ENCODE measurements at places on chromosomes 2 and 18. TPM values are rescaled to one million over a fixed set of nuclear protein-coding genes. Genes with fewer than 3 reads are reported as not detected.

Gene EIF5B
- total RNA-seq: 33.0 TPM

DNA sequence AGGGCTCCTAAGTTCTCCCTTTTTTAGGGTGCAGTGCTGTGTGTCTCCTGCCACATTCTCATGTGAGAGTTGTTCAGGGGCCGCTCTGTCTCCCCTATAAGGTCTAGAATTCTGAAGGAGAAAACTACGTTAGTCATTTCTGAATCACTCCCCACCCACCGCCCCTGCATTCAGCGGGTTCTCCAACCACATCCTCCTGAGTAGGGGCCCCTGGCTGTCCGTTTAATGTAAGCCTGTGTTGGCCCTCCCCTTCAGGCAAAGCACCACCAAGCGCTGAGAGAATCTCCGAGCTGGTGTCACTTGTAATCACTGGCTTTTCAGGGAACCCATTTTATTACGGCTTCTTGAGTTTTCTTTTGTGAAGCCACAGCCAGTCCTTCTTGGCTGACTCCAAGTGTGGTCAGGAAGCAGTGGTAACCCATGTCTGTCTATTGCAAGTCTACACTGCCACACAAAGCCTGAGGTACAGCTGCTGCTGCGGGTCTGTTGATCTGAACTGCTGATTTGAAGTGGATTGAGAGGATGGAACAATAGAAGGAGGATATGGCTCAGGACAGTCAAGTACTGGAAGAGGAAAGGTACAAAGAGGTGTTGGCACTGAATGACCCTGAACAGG is 16.9 kb downstream of the LCT start:
- no peak for DNase-seq

GRCh38 chr2:221075203-221075602 is 496.9 kb downstream of the EPHA4 start:
- DNase-seq: no peak

DNA sequence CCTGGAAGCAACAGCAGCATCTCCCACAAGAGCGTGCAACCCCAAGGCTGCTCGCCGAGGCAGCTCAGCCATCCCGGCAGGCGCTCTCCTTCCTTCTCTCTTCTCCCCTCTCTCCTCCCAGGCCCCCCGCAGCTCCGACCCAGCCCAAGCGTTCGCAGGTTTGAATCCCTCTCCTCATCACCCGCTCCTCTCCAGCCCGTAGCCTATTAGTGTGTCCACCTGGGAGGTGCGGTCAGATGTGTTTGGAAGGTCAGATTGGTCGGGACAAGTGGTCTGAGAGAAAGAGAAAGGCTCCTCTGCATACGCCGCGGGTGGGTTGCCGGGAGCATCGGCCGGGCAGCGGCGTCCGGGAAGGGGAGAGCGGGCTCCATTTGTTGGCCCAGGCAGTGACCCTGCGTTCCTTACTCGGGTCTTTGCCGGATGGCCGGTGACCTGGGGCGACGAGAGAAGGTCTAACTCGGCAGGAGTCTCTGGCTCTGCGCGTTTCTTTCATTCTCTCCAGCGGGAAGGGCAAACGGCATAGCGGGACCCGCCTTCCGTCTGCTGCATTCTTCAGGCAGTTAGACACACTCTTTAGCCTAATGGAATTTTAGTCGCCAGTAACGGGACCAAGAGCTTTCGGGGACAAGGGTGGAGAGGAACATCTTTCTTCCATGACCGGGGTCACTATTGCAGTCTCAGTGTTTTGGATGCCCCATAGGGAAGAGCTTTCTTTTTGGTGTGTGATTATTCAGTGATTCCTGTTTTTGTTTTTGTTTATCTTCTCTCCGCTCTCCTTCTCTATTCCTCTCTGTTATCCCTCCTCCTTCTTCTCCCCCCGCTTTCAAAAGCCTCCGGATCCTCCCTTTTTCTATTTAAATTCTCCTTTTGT is 1.1 kb upstream of the TMEFF2 start:
- peak; percentile 20 for DNase-seq

DNA sequence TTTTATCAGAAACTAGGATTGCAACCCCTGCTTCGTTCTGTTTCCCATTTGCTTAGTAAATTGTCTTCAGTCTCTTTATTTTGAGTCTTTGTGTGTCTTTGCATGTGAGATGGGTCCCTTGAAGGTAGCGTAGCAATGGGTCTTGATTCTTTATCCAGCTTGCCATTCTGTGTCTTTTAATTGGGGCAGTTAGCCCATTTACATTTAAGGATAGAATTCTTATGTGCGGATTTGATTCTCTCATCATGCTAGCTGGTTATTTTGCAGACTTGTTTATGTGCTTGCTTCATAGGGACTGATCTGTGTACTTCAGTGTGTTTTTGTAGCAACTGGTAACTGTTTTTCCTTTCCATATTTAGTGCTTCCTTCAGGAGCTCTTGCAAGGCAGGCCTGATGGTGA is 73.5 kb downstream of the EPC2 start:
- no peak for DNase-seq

Gene TEX261
- total RNA-seq: 50.4 TPM

Gene ANKRD30B
- 0.24 TPM for total RNA-seq

- DNase-seq: no peak
Measured at GRCh38 chr2:113058411-113058994, 495 bp upstream of the IL36RN start.

DNA sequence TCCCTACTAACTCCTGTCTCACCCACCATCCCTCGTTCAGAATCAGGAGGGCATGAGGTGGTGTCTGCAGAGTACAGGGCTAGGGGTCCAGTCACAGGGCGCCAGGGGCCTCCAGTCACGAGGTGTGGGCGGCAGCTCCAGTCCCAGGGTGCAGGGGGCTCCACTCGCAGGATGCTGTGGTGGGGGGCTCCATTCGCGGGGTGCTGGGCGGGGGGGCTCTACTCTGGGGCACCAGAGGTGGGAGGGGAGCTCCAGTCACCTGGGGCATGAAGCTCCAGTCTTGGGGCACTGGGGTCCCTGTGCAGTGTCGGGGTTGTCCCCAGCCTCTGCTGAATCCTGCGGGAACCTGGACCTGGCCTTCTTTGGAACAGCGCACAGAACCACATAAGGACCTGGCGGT is 66.0 kb downstream of the EIPR1 start:
- no peak for DNase-seq

Gene SLC40A1
- 245 TPM for total RNA-seq
